ENCODE measurements at places on chromosomes 7 and 10.
A peak's percentile ranks its signal among the peaks of the same experiment; 100 is the strongest.

DNA sequence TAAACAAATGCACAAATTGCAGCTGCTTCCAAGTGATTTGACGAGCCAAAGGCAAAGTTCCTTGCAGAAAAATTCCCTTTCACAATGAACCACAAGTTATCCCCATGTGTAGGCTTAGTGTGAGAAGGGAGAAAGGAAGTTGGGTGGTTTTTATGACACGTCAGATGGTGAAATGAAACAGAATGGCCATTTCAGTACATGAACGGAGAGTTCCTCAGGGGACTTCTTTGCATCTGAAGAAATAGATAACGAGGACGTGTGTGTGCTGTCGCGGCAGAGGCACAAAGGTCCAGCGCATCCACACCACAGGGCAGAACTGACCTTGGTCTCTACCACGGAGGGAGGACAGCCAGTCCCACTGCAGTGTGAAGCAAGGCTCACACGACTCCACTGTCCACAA lies 135.9 kb downstream of the PAXIP1 start:
- no peak for DNase-seq

DNA sequence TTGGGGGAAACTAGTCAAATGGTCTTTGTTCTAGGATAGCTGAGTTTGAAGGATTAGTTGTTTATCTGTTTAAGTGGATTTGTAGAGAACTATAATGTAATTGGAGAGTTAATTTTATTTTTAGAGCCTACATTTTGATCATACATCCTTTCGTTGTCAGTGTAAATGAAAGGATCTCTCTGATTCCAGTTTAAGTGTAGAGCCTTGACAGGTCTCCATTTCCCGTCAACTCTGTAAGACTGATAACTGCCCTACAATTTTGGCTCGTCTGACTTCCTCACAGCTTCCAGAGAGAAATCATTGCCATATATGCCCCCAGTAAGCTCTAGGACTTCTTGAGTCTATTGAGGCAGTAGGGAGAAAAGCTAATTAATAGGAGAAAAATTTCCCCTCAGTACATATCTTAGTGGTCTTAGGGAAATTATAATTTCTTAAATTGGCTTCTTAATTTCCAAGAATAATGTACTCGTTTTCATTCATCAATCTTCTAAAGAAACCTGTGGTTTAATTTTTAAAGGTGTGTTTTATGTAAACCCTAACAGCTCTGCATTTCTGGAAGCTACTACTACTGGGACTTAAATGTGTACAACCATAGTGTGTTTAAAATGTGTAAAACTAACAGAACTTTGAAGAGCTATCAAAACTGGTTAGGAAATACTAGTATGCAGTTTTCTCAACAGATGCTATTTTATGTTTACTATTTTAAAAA lies 3.8 kb downstream of the KMT2E start:
- DNase-seq: peak; percentile 53

- DNase-seq: peak; percentile 22
Measured at GRCh38 chr10:117653170-117653515, 110.6 kb downstream of the EMX2 start.

GRCh38 chr7:8109196-8110022 lies 140.8 kb downstream of the GLCCI1 start:
- DNase-seq: no peak

GRCh38 chr7:130896898-130897514 lies 163.0 kb upstream of the KLF14 start:
- peak; percentile 83 for DNase-seq

DNA sequence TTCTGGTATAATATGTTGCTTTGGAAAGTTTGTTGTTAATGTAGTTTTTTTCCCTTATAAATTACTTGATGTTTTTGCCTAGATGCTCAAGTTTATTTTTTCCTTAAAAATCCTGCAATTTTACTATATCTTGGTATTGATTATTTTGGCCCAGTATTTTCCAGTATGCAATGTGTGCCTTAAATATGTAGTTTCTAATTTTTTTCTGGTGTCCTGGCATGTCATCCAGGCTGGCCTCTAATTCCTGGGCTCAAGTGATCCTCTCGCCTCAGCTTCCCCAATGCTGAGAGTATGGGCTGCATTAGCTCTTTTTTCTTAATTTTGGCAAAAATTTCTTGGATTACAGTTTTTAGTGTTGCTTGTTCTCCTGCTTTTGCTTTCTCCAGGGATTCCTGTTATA lies 57.6 kb downstream of the BMPR1A start:
- no peak for DNase-seq

DNA sequence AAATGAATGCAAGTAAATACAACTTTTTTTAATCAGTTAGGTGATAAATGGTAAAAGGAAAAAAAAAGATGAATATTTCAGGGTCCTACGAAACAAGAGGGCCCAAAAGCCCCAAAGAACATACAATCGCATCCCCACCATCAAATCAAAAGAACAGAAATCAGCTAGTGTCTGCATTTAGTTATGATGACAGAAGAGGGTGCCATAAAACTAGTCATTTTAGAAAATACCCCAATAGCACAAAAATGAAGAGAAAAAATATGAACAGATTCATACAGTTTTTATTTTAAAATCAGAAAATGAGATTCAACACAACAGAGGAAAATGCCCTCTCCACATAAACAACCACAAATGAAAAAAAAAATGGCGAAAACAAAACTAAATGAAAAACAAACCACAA lies 905.5 kb downstream of the REEP3 start:
- no peak for DNase-seq

DNA sequence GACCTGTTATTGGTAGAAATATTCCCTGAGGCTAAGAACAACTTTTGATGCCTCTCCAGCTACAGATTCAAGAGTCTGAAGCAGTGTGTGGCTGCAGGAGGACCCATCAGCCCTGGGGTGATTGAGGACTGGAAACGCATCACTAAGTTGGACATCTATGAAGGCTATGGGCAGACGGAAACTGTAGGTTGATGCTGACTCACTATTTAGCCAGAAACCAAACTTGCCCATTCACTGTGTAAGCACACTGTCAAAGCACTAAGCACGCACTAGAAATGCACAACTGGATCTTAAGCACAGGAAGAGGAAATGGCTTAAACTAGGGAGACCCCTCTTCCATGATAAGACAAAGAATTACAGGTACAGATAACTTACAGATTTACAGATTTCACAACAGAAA lies 20.8 kb downstream of the ACSM6 start:
- no peak for DNase-seq

GRCh38 chr10:24034571-24034970 lies 174.4 kb upstream of the KIAA1217 start:
- DNase-seq: no peak

- DNase-seq: no peak
Measured at GRCh38 chr10:36019749-36020148, 377.7 kb upstream of the FZD8 start.

DNA sequence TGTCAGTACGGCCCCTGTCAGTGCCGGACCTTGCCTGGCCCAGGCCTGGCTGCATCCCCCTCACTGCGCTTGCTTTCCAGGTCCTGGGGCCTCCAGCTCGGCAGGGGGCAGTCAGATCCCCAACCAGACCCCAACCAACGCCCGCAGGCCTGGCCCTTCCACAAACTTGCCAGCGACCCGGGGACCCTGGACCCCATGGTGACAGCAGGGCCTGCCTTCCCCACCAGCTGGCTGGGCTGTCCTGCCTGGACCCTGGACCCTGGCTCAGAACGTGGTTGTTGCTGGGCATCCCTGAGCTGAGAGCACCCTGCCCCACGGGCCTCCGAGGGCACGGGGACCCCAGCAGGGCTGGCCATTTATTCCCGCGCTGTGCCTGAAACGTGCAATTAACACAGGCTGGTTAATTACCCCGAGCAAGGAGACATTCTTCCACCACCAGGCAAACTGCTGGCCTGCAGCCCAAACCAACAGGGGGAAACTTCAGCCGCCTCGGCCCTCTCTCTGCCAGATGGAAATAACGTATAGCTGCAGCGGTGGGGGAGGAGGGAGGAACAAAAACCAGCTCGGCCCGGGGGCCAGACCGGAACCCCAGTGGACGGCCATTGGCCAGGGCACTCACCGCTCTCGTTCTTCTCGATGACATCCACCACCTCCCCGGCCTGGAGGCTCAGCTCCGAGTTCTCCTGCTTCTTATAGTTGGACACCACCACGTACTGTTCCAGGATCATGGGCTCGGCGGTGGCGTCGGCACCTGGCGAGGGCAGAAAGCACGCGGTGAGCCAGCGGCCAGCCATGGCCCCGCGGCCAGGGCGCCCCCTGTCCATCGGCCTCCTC lies 167.1 kb downstream of the NEURL1 start:
- no peak for DNase-seq

DNA sequence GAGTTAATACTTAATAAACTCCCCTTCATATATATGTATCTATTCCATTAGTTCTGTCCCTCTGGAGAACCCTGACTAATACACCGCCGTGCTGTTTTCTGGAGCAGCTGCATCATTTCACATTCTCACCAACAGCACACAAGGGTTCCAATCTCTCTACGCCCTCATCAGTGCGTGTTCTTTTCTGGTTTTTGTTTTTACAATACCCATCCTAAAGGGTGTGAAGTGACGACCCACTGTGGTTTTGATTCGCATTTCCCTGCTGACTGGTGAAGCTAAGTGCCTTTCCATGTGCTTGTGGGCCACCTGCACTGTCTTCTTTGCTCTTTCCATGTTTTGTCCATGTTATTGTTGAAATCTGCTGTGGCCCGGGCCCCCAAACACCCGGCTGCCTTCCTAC lies 11.0 kb upstream of the INSIG1 start:
- DNase-seq: no peak

GRCh38 chr10:30877111-30877510 lies 154.6 kb downstream of the ZNF438 start:
- DNase-seq: no peak

GRCh38 chr10:28113202-28113601 lies 114.3 kb upstream of the ODAD2 start:
- DNase-seq: no peak

DNA sequence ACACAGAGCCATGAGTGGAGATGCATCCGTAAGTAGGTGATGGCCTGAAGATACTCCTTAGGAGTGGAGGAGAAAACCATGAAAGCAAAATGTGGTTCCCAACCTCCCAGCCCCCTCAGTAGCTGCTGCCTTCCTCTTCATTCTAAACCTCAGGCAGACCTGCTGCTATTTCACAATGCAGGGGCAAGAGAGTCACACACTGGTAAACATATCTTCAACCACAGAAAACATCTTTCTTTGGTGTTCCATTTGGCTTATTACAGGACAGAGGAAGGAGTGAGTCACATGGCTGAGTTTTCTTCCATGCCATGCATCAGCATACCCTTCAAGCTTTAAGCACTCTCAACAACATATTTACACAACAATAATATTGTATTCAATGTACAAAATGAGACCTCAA lies 342.1 kb downstream of the BMPER start:
- no peak for DNase-seq

GRCh38 chr7:153628825-153629224 lies 423.4 kb upstream of the DPP6 start:
- no peak for DNase-seq

DNA sequence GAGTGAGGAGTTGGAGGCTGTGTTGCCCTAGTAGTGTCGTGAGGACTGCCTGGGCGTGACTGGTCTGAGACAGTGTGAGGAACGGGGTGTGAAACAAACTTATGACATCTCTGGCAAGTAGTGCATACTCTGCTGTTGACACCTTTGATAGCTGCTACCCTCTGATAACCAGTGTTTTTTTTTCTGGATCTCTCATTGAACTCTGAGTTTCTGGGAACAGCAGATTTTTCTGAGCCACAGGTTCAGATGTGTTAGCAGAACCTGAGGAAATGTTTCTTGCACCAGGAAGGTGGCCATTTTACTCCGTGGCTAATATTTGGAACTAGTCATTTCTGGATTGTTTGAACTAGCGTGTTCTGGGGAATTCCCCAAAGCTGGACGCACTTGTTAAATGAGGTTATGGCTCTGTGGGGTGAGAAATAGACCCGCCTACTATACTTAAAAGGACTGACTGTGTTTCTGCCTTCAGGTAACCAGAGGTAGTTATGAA lies 52.9 kb downstream of the AUTS2 start:
- peak; percentile 6 for DNase-seq

DNA sequence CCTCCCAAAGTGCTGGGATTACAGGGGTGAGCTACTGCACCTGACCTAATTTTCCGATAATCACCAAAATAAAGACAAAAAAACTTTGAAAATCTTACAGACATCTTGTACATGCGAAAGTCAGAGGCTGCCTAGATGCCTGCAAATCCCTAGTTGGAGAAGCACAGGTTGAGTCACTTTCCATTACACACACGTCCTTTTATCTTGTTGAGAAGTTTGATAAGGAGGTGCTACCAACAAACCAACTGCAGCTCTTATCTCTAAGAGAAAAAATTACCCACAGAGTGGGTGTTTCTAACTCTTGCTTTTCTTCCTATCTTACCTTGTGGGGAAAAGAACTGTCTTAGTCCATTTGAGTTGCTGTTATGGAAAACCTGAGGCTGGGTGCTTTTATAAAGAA lies 589.8 kb downstream of the GALNT17 start:
- DNase-seq: no peak

DNA sequence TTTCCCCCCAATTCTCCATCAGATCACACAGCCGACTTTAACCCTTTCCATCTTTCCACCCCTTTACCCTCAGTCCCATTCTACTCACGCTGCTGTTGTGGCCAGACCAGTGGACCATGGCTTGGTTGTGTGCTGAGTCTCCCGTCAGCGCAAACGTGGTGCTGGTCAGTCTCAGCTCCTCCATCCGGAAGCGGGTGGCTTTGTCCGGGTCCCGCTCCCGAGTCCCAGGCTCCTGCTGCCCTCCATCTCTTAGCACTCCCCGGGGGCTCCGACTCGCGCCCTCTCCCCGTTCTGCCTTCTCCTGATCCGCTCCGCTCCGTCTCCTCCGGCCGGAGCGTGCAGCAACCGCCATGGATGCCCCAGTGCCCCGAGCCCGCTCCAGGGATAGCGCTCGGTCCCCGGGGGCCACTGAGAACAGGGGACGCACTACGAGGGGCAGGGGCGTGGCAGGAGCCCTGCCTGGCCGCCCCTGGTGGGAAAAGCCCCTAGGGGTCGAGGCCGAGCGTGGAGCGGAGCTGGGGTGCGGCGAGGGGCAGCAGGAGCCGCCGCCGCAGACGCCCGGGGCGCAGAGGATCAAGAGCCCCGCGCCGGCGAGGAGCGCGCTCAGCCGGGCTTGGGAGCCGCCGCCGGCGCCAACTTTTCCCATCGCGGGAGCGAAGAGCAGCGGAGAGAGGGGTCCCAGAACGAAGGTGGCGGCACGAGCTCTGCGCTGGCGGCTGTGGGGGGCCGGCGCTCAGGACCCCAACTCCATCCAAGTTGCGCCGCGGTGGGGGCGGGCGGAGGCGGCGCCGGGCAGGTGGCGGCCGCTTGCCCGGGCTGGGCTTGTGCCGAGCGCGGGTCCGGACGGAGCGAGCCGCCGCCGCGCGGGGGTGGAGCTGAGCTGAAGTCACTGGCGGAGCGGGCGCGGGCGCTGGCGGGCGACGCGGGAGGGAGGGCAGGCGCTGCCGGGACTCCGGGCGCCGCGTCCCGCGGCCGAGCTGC lies at the start of gene SORCS1:
SORCS1 (minus strand) TSS at position 826 of the 981 bp plus-strand sequence.
- DNase-seq: no peak

Measured in CD4-positive, alpha-beta T cell treated with Interleukin-4 for 1 hour (primary cell).